Stimulated activated CD8-positive, alpha-beta memory T cell treated with anti-CD3 and anti-CD28 coated beads, Interleukin-4, amount 100 ng/mL, for 4 hours (primary cell): ENCODE measurements at places on chromosomes 7 and 10.

GRCh38 chr7:79837915-79838314, 296.7 kb upstream of the GNAI1 start:
- no peak for DNase-seq

DNA sequence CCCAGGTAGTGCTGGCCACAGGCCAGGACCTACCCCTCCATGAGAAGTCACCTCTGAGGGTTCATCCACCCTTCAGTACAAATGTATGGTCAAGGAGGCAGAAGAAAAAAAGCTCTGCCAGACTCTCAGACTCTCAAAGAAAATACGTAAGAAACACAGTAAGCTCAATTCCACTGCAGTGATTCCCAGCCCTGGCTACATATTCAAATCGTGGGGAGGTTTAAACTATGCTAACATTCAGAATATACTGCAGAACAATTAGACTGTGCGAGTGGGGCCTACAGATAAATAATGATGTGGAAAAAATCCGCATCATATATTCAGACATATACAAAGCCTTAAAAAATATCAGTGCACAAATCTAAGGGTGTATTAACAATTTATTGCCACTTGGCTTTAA, 162.6 kb downstream of the ATE1 start:
- no peak for DNase-seq

DNA sequence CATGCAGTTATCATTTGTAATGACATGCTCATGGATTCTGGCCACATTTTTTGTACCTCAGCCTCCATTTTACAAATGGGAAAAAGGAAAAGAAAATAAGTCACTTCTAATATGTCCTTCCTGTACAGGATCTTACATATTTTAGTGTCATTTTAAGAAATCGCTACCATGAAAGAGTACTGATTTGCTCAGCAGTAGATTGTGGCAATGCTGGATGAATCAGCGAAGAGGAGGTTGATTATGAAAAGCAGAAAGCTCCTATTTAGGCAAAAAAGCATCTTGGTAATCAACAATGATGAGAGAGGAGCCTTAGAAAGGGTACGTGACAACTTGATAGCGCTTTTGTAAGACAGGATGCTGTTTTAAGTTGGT, 522.9 kb downstream of the PARD3 start:
- no peak for DNase-seq

DNA sequence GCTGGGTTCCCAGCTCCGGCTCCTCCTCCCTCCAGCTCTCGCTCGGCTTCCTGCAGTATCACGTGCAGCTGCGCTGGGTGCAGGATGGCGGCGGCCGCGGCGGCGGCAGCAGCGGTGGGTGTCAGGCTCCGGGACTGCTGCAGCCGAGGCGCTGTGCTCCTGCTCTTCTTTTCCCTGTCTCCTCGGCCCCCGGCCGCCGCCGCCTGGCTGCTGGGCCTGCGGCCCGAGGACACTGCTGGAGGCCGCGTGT, at the start of gene CNNM1:
CNNM1 (plus strand) TSS at position 53 of the 250 bp plus-strand sequence; CDS start at position 85, 32 bp downstream.
- DNase-seq: no peak

GRCh38 chr7:20173828-20174227, 43.4 kb downstream of the MACC1 start:
- no peak for DNase-seq

DNA sequence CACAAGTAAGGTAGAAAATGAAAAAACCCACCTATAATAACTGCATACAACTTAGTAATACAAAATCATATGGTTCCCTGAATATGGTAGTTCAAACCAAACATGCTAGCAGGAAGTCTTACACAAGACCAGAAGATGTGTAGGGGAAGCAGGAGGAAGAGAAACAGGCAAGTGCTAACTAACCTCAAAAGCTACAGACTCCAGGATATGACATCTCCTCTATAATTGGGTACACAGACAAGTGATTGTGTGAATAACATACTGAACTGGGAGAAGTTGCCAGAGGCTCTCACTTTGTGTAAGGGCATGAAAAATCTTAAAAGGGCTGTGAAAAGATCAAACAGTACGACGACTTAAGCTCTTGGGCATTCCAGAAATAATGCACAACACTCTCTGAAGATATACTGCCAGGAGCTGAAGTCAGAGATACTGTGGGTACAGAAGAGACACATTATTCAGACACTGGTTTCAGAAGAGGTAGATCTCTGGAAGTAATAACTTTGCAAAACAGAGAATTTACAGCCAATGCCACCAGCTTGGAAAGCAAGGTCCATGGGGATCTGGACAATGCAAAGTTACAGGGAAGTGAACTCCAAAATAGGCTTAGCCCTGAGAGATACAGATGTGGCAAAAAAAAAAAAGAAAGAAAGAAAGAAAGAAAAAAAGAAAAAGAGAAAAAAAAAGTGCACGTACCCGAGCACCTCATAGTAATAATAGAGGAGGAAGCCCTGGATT, 767.2 kb downstream of the TNS3 start:
- DNase-seq: no peak

DNA sequence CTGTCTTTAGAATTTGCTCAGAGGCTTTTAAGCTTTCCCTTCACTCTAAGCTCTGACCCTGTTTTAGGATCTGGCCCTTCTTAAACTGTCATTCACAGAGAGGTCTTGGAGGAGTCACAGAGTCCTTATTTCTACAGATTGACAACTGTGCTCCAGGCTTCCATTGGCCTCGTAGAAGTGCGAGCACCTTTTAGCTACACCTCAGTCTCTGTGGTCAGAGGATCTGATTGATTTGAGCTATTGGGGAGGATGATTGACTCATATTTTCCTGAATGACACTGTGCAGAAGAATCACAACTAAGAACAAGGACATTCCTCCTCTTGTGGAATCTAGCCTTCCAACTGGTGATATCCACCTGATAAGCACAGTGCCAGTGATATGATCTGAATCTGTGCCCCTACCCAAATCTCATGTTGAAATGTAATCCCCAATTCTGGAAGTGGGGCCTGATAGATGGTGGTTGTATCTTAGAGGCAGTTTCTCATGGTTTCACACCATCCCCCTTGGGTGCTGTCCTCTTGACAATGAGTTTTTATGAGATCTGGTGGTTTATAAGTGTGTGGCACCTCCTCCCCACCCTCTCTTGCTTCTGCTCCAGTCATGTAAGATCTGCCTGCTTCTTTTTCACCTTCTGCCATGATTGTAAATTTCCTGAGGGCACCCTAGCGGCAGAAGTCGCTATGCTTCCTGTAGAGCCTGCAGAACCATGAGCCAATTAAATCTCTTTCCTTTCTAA, 3.2 kb downstream of the CYP3A7 start:
- DNase-seq: no peak

DNA sequence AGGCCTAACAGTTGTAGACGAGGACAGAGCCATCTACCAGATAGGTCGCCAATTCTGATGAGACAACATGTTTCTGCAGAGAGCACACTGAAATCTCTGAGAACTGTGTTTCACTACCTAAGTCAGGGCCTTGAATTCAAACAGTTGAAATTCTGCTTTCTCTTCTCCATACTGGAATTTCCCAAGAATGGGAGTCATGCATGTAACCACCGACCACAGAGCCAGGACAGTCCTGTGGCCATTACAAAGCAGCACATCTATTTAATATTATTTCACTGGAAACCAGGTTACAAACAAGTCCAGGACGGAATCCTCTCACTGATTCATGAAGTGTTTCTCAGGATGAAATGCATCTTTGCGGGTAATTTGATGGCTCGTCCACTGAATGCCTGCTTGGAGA, 62.0 kb upstream of the ST8SIA6 start:
- DNase-seq: no peak

- DNase-seq: no peak
Observed at GRCh38 chr10:93495654-93496321, 624 bp upstream of the CEP55 start.

DNA sequence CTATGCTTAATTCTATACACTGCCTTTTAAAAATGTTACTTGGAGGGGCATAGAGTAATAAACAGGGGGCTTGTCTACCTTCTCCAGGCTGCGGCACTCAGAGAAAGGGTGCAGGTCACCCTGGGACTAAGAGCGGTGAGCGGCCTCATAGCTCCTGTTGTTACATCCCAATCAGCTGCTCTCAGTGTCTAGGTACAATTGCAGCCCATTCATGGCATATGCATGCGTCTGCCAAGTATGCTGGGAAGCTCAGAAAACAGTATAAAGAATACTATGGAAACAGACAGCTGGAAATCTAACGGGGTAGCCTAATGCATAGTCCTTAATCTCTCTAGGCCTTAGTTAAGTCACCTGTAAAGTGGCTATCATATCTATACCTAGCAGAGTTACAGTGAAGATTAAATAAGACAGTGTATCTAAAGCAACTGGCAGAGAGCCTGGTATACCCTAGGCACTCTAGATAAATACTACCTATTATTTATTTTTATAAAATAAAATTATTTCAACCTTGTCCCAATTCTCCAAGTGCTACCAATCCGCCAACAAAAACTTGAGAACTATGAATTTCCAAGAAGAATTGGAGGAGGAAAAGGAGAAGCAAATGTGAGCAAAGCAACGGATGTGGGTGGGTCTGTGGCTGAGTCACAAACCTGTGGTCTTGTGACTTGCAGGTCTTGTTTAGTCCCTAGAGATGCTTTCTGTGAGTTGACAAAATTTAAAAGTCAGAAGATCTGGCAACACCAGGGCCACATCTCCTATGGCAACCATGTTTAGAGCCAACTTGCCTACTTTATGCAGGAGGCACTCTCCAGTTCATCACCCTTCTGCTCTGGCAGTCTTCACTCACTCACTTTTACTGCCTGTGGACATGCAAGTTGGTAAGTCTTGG, 183.0 kb downstream of the RAPGEF5 start:
- no peak for DNase-seq

GRCh38 chr7:18175801-18176450, 148.3 kb upstream of the PRPS1L1 start:
- no peak for DNase-seq

GRCh38 chr10:15385552-15386455, 14.7 kb upstream of the FAM171A1 start:
- DNase-seq: no peak

- no peak for DNase-seq
Observed at GRCh38 chr7:114710499-114710898, 211.4 kb upstream of the MDFIC start.

DNA sequence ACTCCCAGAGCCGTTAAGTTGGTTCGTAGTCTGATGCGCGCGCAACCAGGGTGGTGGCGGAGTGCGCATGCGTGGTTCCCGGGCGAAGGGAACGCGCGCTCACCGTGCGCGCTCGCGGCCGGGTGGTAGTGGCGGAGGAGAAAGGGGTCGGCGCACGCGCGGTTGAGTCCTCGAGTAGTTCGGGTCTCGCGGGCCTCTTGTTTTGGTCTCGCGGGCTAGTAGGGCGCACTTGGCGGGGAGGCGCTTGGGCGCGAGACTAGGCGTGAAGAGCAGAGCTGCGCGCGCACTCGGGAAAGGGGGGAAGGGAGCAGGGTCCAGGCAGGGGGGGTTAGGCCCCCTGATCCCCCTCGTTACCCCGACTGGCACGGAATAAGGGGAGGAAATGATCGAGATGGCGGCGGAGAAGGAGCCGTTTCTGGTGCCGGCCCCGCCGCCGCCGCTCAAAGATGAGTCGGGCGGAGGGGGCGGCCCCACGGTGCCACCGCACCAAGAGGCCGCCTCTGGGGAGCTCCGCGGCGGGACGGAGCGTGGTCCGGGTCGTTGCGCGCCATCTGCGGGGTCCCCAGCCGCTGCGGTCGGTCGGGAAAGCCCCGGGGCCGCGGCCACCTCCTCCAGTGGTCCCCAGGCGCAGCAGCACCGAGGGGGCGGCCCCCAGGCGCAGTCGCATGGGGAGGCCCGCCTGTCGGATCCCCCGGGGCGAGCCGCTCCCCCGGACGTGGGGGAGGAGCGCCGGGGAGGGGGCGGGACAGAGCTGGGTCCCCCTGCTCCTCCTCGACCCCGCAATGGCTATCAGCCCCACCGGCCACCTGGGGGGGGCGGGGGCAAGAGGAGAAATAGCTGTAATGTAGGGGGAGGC, at the start of gene MEPCE:
MEPCE (plus strand) TSS at position 195 of the 856 bp plus-strand sequence; CDS start at position 383, 188 bp downstream.
- peak; percentile 97 for DNase-seq

DNA sequence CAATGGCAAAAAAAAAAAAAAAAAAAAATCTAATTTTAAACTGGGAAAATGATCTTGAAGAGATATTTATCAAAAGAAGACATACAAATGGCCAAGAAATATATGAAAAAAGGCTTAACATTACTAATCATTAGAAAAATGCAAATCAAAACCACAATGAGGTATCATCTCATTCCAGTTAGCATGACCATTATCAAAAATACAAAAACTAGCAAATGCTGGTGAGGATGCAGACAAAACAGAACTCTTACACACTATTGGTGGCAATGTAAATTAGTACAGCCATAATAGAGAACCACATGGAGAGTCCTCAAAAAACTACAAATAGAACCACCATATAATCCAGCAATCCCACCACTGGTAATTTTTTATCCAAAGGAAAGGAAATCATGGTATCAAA, 489.6 kb downstream of the TNS3 start:
- DNase-seq: no peak

DNA sequence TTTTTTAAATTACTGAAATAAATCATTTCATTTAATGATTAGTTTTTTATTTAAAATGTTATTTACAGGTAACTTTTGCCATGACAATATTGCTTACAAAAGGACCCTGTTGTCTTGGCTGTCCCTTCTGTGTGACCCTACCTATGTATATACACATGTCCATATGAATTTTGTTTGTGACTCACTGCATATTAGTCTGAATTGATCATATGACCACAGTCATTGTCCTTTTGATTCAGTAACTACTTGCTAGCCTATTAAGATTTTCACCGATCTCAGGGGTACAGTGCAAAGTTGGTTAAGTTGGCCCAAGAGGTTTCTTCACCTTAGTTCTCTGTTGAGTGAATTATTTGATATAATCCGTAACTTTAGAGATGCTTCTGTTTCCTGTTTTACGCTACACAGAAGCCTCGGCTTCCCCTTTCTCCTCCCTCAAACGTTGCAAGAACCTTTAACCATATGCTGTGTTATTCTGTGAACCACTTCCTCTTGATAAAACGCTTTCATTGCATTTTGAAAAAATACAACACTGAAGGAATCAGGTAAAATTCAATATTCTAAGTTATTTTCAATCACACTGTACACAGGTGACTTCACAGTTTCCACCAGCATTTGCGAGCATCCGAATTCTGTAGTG, 43.9 kb downstream of the APBB1IP start:
- no peak for DNase-seq

DNA sequence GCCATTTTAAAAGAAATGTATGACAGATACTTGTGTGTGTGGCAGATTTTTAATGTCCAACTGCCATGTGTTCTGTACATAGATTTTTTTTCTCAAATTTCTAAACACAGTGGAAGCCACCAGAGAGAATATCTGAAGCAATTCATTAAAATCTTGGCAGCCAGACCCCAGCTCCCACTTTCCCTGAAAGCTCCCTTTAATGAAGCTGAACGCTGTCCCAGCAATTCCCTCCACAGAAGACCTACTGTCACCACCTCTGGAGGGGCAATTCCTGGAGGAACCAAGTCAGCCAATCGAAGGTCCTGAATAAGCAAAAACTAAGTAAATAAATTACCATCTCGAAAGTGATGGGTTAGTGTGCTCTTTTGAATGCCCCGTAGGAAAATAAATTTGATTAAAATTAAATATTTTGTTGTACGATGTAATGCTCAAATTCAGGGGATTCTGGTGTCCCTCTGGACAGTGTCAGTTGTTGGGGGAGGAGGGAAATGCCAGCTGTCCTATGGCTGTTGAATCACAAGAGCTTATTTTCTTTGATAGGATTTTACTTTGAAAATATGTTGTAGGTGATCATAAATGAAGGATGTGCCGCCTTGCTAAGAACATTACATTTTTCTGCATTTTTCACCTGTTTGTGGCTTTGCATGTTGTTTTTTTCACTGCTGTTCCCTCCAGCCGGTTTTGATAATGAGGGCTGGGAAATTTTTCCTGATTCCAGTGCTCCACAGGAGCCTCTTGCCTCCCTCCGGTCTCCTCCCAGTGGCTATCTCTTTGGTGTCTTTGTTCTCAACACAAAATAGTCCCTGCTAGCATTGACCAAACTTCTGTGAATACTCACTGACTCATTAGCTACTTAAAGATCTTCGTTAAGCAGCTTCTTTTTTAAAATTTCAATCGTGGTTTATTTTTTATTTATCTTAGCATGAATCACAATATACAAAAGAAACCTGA, 9.2 kb upstream of the GSAP start:
- no peak for DNase-seq
